ENCODE measurements at places on chromosomes 2 and 18.

- DNase-seq = no peak
These were observed 409.5 kb upstream of the GCFC2 start for GRCh38 chr2:76120176-76120575.

DNA sequence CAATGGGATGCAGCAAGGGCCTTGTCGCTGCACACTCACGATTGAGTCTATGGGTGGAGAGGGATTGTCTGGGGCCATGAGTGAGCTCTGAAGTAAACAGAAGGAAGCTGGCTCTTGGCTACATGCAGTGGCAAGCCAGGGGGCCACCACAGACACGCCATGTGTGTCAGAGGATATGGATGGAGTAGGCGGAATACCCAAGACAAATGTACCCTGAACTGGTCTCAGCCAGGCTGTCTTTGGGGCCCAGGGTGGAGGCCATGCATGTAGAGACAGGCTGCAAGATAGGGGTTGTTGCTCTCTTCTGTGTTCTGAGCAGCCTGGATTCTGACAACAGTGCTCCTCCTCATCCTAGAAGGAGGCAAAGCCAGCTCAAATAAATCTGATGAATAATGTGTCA lies 24.0 kb upstream of the ITGA6 start:
- no peak for DNase-seq

- DNase-seq = peak; percentile 29
These were observed 132.8 kb downstream of the THADA start for GRCh38 chr2:43462866-43463641.

DNA sequence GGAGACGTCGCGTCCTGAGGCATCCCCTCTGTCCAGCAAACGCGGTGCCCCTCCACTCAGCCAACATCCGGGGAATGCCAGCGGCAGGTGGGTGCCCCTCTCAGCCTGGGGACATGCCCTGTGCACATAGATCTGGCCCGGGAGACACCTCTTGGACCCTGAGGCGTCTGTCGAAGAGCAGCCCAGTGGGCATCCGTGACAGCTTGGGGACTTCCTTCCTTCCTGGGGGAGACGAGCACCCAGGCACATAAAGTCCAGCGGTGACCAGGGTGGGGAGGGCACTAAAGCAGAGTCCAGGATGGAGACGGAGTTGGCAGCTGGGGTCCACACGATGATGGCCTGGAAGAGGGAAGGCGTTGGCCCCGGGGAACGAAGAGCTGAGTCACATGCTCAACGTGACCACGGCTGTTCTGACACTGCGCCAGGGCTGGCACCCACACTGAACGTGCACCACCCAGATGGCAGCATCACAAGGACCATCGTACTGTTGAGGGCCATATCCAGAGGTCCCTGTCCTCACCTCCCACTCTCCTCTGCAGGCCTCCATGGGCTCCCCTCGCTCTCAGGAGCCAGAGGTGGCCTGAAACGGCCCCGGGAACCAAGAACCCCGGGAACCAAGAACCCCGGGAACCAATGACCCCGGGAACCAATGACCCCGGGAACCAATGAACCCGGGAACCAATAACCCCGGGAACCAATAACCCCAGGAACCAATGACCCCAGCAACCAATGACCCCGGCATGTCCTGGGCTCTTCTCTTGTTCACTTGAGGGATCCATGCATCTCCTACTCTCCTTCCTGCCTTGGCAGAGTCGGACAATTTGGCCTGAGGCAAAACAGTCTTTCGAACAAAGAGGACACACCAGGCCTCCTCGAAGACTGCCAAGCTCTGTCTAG lies 22.6 kb downstream of the HDAC4 start:
- DNase-seq = no peak

DNA sequence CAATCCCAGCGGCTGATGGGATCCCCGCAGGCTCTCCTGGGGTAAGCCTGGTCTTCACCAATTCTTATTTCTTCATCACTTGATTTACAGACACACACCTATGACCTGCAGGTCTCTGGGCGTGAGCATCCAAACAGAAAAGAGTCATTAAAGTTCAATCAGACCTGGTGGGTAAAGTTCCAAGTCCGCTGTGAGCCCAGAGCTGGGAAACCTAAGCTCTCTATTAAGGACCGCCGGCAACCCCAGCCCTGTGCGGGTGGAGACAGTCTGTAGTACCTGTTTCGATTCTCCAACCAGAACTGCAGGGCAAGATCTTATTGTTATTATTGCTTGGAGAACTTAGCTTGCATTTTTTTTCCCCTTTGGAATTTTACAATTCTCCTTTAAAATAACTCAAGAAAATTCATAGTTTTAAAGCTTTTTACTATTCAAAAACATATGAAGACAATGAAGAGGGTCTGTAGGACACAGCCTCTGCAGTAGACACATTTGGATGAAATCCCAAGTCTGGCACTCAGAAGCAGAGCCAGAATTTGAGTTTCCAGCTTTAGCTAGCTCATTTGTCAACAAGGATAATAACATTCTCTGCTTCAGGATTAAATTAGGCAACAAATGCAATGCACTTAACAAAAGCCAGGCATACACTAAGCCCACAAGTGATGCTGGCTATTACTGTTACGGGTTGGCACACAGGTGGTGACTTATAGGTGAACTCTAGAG lies 376.4 kb downstream of the INSIG2 start:
- no peak for DNase-seq

GRCh38 chr2:120836281-120836680 lies 100.6 kb downstream of the GLI2 start:
- DNase-seq = no peak

DNA sequence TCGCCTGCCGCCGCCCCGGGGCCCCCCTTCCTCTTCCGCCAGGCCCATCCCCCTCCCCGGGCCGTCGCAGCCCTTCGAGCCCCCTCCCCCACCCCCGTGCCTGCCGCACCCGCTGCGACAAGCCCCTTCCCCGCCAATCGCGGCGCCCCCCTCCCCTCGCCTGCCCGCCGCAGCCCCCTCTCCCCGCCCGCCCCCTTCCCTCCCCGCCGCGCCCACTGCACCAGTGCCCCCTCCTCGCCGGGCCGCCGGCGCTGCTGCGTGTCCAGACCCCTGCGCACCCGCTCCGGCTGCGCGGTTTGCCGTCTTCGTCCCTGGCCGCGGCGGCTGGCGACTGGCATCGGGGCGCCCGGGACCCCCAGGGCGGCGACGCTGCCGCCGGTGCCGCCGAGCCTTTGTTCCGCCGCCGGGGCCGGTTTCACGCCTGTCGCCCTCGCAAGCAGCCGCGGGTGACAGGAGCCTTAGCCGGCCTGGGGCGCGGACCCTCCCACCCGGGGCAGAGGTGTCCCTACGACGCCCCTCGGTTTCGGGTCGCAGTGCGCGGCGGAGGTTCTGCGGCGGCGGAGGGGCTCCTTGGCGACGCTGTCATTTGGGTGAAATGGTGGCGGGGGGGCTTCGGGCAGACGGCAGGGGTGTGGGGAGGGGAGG lies 18.1 kb downstream of the GPC1 start:
- no peak for DNase-seq

GRCh38 chr2:28842042-28842441 lies 28.1 kb downstream of the TRMT61B start:
- no peak for DNase-seq

DNA sequence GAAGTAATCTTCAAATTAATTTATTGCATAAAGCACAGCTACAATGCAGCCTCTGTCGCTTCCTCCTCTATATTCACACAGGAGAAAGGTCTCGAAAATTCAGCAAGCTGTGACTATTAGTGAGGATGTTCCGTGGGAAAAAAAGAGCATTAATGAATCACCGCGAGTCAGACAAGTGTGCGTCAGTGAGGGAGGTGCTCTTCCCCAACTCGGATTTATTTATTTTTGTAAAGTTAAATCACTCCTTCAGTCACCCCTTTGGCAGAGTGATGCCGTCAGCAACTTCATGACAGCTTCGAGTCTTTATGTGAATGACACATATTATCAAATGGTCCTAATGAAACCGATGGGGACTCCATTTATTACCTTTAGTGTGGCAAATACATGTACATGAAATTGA lies 648.9 kb upstream of the SALL3 start:
- DNase-seq = no peak

GRCh38 chr2:210955591-210955990 lies 399.2 kb downstream of the CPS1 start:
- DNase-seq = no peak

- DNase-seq = peak; percentile 15
These were observed 88.5 kb downstream of the DYNAP start for GRCh38 chr18:54679318-54680149.

DNA sequence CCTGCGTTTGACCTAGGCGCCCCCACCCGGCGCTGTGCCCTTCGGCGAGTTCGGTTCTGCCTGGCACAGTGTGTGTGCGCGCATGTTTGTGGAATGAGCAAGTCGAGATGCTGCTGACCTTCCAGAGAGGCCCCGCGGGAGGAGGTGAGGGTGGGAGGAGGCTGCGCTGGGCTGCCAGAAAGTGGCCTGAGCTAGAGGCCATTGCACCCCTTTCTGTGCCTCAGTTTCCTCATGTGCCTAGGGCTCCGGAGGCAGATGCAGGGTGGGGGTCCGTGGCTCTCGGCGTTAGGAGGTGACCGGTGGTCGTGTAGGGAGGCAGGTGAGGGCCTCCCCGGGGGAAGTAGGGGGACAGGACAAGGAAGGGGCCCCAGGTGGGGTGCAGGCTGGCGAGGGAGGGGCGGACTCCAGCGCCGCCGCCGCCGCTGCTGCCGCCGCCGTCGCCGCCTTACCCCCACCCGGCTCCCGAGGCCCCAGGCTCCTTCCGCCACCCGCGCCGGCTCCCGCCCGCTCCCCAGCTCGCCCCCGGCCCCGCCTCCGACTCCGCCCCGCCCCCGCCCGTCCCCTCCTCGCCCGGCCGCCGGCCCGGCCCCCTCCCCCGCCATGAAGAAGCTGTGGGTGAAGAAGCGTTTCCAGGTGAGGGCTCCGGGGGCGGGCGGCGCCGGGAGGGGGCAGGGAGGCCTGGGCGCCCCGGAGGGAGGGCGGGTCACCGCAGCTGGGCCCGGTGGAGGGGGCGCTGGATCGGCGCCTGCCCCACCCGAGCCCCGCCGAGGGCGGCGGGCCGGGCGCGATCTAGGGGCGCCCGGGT lies 7.0 kb downstream of the SPEG start:
- peak; percentile 77 for DNase-seq

Data from HuH-7.5 (cell line).